ENCODE measurements at places on chromosomes 7 and 10.

GRCh38 chr7:7177044-7177517 is 5.3 kb upstream of the C1GALT1 start:
- DNase-seq: no peak

GRCh38 chr7:158353606-158354570 is 233.7 kb downstream of the PTPRN2 start:
- DNase-seq: peak; percentile 15

DNA sequence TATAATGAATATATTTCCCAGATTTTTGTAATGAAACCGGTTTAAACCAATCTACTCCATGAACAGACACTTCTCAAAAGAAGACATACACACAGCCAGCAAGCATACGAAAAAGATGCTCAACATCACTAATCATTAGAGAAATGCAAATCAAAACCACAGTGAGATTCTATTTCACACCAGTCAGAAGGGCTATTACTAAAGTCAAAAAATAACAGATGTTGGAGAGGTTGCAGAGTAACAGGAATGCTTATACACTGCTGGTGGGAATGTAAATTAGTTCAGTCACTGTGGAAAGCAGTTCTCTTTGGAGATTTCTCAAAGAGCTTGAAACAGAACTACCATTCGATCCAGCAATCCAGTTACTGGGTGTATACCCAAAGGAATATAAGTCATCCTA is 240.7 kb downstream of the TSPAN12 start:
- no peak for DNase-seq

DNA sequence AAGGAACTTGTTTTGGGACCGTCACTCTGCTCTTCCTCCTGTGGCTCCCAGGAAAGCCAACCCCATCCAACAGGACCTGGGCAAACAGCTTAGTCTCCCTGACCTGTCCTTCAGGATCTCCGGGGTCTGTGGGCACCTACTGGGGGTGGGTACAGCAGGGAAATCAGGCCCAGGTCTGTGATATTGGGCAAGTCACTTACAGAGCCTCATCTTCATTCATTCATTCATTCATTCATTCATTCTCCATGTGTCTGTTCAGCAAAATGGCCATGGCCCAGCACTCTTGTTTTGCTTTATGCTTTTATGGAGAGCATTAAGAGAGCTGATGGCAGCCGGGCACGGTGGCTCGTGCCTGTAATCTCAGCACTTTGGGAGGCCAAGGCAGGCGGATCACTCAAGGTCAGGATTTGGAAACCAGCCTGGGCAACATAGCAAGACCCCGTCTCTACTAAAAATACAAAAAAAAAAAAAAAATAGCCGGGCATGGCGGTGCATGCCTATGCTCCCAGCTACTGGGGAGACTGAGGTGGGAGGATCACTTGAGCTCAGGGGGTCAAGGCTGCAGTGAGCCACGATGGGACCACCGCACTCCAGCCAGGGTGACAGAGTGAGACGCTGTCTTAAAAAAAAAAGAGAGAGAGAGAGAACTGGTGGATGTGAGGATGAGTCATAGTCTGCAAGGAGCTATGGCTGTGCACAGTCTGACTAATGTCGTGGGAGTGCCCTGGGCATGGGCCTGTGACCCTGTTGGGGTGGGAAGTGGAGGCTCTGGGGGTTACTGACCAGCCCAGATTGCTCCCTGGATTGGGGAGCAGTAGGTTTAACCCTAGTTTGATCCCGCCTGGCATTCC is 54.3 kb downstream of the CLIP2 start:
- no peak for DNase-seq

- DNase-seq: no peak
Observed at GRCh38 chr7:82616059-82616728, 172.6 kb upstream of the CACNA2D1 start.

DNA sequence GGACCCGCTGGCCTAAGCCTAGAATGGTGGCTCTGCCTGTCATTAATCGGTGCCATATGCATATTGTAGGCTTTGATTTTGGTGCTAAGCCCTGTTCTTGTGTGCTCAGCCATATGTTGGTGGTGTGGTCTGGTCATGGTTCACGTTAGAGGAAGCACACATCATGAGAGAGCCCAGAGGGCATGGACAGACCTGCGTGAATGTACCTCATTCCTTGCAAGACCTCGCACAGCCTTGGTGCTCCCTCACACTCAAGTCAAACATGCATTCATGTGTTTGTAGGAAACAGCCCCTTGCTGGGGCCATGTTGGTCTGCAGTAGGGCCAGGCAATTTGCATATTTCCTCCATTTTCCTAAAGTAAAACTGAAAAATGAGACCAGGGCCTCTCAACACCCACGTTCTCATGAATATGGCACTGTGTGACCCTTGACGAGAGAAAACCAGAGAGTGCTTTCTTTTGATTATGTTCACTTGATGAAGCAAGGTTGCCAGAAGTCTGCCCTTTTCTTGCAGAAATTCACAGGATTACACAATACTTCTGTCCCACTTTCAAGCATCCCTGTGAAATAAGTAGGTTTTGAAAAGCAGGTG is 268.7 kb downstream of the CELF2 start:
- DNase-seq: no peak

DNA sequence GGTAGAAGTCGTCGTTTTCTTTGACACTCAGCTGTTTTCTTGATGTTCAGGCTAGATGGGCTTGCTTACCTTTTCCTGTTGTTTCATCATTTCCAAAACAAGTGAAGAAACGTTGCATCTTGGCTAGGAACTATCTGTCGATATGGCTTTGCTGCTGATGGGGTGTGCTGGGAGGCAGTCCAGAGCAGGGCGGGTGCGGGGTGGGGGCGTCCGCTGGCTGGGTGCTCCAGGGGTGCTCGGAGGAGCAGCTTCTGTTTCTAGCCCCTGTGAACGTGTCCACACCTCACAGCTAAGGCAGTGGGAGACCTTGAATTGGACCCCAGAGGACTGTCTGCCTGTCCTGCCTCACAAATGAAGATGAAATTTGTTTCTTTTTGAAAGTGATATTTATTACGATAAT is 7.6 kb upstream of the SUN1 start:
- no peak for DNase-seq

DNA sequence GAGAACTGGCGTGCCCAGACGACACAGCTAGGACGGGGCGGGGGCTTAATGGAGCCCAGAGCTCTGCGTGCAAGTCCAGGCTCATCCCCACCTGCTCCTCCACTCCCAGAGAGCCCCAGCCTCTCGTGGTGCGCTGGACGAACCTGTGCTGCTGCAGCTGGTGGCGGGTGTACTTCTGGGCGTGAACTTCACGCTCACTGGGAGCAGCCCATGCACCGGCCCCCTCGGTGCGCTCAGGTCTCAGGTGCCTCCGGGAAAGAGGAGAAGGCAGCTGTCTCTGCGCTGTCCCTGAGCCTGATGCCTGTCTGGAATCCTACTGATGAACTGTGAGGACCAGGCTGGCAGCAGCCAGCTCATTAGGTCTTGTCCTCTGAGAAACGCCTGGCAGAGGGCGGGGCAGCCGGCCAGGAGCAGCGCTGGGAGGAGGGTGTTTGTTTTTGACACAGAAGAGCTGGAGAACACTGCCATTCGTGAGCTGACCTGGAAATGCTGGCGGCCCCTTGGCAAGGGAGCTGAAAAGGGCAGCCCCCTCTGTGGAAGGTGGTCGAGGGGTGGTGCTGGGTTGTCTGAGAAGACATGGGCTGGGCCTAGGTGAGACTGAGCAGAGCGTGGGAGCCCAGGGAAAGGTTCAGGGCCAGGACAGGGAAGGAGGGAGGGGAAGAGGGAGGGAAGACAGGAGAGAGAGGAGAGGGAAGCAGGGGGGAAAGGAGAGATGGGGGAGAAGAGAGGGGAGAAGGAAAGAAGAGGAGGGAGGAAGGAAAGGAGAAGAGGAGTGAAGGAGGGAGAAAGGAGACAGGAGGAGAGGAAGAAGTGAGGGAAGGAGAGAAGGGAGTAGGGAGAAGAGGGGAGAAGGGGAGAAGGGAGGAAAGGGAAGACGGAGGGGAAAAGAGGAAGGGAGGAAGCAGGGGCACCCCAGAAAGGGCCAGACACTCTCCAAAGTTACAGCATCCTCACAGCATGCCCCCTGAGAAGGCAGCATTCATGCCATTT is 53.5 kb upstream of the TNS3 start:
- DNase-seq: no peak

DNA sequence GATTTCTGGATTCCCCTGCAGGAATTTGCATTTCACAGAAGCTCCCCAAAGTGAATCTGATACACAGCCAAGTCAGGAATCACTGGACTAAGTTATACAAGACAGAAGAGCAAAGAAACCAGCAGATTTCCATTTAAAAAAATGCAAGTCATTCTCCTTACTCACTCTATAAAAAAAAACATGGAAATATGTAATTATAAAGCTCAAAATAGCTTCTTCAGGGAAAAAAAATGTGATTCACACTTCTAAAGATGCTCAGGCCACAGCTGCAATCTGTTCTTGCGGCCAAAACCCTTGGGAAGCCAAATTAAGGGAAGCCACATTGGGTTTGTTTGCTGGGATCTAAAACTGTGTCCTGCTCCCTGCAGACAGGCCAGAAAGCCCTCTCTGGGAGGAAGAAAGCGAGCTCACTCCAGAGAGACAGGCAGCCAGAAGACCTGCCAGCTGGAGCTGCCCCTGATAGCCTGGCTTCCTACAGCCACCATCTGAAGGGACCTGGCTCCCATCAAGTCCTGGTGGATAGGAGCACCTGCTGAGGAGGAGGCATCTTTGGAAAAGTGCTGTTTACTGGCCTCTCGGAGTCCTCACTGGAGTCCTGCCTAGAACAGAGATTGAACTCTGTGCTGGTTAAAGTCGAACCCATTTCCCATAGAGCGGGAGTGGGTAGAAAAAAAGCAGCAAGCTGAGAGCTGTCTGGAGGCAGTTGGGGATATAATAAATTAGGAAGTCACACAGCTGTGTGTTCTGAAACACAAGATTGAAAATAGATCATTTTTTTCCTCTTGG is 359.2 kb upstream of the AOAH start:
- DNase-seq: no peak

DNA sequence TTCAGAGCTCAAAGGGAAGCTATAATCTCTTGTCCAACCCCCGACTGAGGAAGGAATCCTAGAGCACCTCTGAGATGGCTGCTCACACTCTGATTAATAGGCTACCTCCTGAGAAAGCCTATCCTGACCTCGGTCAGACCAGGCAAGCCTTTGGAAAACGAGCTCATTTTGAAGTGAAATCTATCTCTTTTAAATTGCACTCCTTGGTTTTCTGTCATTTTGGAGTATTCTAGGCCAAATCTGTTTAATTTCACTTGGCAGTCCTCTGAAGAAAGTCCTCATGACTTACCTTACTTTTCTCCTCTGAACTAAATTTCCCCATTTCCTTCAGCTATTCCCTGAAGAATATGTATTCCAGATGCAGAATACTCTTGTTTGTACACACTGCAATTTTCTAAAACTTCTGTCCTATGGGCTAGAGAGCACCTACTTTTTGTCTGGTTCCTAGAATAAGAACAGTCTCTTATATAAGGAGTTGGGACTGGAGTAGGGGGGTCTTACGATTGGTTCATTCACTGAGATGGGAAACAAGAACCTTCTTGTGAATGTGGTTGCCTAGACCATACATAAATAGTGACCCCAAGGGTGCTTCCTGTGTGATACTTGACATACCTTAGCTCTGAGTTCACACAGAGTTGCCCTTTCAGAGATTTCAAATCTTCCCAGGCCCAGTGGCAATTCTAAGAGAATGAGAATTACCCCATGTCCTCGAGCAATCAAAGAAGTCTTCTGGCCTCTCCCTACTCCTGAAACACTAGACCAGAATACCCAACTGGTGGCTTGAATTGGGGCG is 31.9 kb upstream of the HPS1 start:
- DNase-seq: no peak

DNA sequence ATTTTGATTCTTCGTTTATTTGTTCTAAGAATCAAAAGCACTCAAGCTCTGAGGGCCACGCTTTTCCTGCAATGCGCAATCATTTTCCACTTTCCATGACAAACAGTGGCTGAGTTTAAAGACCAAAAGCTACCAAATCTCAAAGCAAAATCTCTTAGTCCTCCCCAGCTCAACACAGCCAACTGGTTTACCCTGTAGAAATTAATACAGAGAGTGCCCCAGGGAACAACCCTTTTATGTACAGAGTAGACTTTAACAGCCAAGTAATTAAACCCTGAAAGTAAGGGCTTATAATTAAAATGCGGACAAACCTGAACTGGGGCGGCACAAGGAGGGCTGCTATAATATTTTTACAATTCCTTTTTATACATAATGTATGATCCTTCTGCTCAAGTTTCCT is 53.2 kb downstream of the FAM53B start:
- DNase-seq: peak; percentile 59

GRCh38 chr7:27590416-27590815 is 72.3 kb downstream of the HIBADH start:
- no peak for DNase-seq

- peak; percentile 97 for DNase-seq
Observed at GRCh38 chr10:23095404-23095965, at the start of gene MSRB2. TSS of gene MSRB2 (plus strand) at chr10:23095579. CDS start at chr10:23095609, 30 bp downstream.

- no peak for DNase-seq
Observed at GRCh38 chr7:153537271-153537670, 514.9 kb upstream of the DPP6 start.

DNA sequence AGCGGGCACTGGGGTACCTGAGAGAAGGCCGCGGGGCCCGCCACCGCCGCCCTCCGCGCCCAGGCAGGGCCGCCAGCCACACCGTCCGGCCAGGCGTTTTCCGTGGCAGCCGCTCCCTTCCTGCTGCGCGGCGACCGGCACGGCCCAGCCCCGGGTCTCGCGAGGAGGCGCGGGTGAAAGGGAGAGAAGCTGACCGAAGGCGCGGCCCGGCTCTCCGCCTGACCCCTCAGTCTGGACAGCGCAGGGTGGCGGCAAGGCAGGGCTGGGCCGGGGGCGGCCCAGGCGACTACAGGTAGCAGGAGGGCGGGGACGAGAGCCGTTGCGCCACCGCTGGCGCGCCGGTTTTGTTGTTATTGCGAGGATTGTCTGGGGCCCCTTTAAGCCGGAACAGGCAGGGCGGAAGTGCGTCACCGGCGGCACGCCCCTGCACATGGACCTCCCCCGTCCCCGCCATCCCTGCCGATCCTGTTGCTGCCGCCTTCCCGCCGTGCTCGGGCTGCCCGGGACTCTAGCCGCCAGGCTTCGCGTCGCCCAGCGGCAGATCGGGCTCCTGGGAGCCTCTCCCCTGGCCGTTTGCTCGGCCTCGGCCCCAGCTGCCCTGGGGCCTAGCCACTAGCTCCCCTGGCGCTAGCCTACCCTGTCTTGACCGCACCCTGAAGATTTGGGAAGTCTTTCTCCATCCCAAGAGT is at the start of gene HERPUD2:
Gene HERPUD2 (minus strand): TSS at position 352 of the 689 bp plus-strand sequence. CDS start 805 bp downstream, outside the sequence.
- peak; percentile 95 for DNase-seq

GRCh38 chr7:102097601-102098161 is 189.0 kb upstream of the SH2B2 start:
- DNase-seq: peak; percentile 69

- no peak for DNase-seq
Observed at GRCh38 chr7:156102267-156102666, 290.0 kb upstream of the SHH start.

GRCh38 chr10:62130948-62131347 is 137.7 kb downstream of the RTKN2 start:
- no peak for DNase-seq

GRCh38 chr7:96088579-96088978 is 233.3 kb downstream of the SLC25A13 start:
- no peak for DNase-seq

- DNase-seq: no peak
Observed at GRCh38 chr7:27119412-27119911, 11.1 kb downstream of the HOXA4 start.

- DNase-seq: no peak
Observed at GRCh38 chr7:30703756-30704155, 21.5 kb upstream of the CRHR2 start.
